Activated CD8-positive, alpha-beta T cell treated with anti-CD3 and anti-CD28 coated beads for 36 hours (primary cell): ENCODE measurements at places on chromosomes 7 and 10. TPM values are rescaled to one million over a fixed set of nuclear protein-coding genes. Genes with fewer than 3 reads are reported as not detected.

DNA sequence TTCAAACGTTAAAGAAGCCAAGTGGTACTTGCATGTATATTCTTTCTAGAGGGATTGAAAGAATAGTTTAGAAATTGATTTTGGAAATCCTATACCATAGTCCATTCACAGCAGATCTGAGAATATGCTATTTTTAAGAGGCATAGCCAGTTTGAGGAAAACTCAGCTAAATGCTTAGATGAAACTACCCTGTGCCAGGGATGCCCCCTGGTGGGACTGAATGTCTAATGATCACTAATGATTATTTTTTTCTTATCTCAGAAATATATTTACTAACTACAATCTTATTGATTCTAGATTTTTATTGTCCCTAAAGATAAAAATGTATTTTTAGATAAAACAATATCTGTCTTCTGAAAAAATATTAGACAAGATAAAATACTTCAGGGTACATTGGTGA, 844.9 kb upstream of the PHF14 start:
- no peaks in the 10 kb centered on the region for H3K36me3 ChIP-seq
- no peaks in the 10 kb centered on the region for H3K4me1 ChIP-seq
- H3K27me3 ChIP-seq = no peaks in the 10 kb centered on the region
- H3K4me3 ChIP-seq = no peak overlapping the region
- no peak for DNase-seq
- no peak overlapping the region for H3K27ac ChIP-seq

GRCh38 chr7:141558544-141559183, 7.5 kb downstream of the AGK start:
- no peaks in the 10 kb centered on the region for H3K27me3 ChIP-seq
- peak; percentile 32 for DNase-seq
- peak overlapping the region; percentile 84 for H3K27ac ChIP-seq
- H3K4me1 ChIP-seq = peaks cover 78% of the 10 kb centered on the region
- H3K36me3 ChIP-seq = peaks cover 90% of the 10 kb centered on the region
- H3K4me3 ChIP-seq = peak overlapping the region; percentile 28

DNA sequence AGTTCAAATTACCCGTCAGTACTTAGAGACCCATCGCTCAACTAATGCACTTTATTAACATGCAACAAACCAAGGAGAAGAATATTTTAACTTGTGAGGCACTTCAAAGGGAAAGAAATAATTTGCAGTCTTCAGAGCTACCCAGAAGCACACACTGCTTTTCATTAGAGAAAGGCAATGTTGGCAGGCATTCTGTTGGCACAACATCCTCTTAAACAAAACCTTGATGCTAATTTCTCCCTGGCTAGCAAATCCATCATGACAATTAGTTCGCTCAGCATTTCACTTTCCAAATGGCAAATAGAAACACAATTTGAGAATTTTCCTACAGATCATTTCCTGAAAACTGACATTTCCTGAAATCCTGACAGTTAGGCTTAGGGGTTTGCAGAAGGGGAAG, 155.6 kb upstream of the FAM13C start:
- no peak for DNase-seq
- no peak overlapping the region for H3K27ac ChIP-seq
- no peaks in the 10 kb centered on the region for H3K4me1 ChIP-seq
- no peaks in the 10 kb centered on the region for H3K36me3 ChIP-seq
- H3K4me3 ChIP-seq = no peak overlapping the region

GRCh38 chr7:50412973-50413372, 37.2 kb downstream of the FIGNL1 start:
- H3K4me1 ChIP-seq = peaks cover 65% of the 10 kb centered on the region
- peak overlapping the region; percentile 5 for H3K27ac ChIP-seq
- H3K4me3 ChIP-seq = no peak overlapping the region
- H3K36me3 ChIP-seq = no peaks in the 10 kb centered on the region
- no peaks in the 10 kb centered on the region for H3K27me3 ChIP-seq

DNA sequence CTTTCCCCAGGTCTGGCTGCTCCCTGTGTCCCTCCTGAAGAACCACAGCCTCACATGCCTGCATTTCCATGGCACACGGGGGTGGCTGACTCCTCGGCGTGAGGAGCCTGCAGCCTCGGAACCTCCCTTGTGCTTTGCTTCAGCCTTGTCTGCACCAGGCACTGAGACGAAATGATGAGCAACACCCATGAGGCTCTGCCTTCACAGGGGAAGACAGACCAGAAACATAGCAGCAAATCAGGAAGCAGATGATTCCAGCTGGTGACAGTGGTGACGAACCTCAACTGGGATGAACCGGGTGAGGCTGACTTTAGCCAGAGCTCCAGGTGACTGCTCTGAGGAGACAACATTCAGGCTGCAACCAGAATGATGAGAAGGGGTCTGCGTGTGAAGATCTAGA, 84.5 kb upstream of the SMNDC1 start:
- H3K36me3 ChIP-seq = no peaks in the 10 kb centered on the region
- peaks cover 3% of the 10 kb centered on the region for H3K27me3 ChIP-seq
- DNase-seq = no peak
- no peak overlapping the region for H3K27ac ChIP-seq
- H3K4me1 ChIP-seq = peaks cover 29% of the 10 kb centered on the region

DNA sequence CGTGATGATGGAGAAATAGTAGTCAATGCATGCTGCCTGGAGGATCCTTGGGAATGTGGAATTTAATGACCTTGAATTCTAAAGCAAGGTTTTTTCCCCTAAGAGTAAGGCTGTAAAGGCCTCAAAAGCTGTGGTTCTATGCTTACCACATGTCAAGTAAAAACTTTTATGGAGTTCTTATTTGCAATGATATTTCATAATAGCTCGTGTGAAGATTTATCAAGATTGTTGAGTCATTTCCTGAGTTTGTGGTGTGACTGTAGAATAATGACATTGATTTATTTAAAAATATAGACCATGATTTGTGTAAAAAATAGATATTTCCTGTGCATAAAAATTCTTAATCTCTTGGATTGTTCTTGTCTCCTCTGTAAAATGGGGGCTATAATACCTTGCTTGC, 67.5 kb upstream of the SORCS1 start:
- H3K4me1 ChIP-seq = no peaks in the 10 kb centered on the region
- no peak for DNase-seq
- H3K27ac ChIP-seq = no peak overlapping the region
- no peaks in the 10 kb centered on the region for H3K36me3 ChIP-seq

DNA sequence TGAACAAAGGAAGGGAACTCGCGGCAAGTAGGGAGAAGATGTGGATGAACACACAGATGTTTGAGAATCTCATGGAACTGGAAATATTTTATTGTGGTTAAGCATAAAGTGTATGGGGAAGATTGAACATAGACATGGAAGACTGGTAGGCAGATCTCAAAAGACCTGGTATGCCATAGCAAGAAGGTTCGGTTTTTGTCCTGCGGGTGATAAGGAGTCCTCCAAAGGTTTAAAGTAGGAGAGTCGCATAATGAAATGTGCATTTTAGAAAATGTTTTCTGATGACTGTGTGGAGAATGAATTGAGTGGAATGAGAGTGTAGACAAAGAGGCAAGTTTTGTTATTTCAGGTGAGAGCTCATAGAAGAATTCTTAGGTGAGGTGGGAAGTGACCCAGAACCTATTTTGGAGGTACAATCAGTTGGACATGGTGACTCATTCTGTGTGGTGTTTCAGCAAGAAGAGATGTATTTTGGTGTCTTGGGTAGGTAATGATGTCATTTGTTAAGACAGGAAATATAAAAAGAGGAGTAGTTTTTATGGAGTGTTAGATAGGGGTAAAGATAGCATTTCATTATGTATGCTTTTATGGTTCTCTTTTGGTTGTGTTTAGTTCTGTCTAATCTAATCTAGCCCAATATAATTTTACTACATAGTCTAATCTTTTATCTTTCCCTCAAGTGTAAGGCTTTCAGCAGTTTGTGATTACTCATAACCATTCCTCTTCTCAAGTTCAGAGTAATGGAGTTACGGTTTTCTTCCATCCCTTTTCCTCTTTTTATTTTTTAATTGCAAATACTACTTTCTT, 239.2 kb downstream of the EXOC4 start:
- peaks cover 14% of the 10 kb centered on the region for H3K4me1 ChIP-seq
- H3K27me3 ChIP-seq = no peaks in the 10 kb centered on the region
- H3K4me3 ChIP-seq = no peak overlapping the region
- peaks cover 18% of the 10 kb centered on the region for H3K36me3 ChIP-seq
- peak overlapping the region; percentile 1 for H3K27ac ChIP-seq

DNA sequence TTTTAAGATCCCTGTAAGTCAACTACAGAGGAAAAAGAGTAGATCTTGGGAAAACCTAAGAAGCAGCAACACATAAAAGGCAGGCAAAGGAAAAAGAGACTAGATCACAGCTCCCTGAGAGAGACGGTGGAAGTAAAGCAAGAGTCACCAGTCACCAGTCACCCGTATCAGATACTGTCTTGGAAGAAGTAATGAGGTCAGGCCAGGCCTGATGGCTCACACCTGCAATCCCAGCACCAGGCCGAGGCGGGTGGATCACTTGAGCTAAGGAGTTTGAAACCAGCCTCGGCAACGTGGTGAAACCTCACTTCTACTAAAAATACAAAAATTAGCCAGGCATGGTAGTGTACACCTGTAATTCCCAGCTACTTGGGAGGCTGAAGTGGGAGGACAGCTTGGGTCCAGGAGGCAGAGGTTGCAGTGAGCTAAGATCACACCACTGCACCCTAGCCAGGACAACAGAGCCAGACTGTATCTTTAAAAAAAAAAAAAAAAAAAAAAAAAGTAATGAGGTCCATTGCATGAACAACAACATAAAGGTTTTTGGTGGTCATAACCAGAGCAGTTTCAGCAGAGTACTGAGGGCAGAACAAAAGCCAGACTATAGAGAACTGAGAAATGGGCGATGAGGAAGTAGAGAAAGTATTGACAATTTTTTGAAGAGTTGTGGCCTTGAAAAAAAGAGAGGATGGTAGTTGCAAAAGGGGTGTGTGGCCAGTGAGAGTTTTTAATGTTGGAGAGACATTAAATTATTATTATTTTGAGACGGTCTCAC, 16.9 kb downstream of the ZNF713 start:
- no peak overlapping the region for H3K27ac ChIP-seq
- peaks cover 7% of the 10 kb centered on the region for H3K36me3 ChIP-seq
- no peak for DNase-seq
- no peak overlapping the region for H3K4me3 ChIP-seq
- H3K4me1 ChIP-seq = no peaks in the 10 kb centered on the region

GRCh38 chr7:14751461-14751860, 151.1 kb downstream of the DGKB start:
- no peak overlapping the region for H3K27ac ChIP-seq
- no peaks in the 10 kb centered on the region for H3K4me1 ChIP-seq

- H3K4me1 ChIP-seq = no peaks in the 10 kb centered on the region
- H3K27ac ChIP-seq = no peak overlapping the region
- no peak for DNase-seq
- peaks cover 5% of the 10 kb centered on the region for H3K27me3 ChIP-seq
- no peaks in the 10 kb centered on the region for H3K36me3 ChIP-seq
Measured at GRCh38 chr10:89556600-89556999, 21.2 kb upstream of the SLC16A12 start.

DNA sequence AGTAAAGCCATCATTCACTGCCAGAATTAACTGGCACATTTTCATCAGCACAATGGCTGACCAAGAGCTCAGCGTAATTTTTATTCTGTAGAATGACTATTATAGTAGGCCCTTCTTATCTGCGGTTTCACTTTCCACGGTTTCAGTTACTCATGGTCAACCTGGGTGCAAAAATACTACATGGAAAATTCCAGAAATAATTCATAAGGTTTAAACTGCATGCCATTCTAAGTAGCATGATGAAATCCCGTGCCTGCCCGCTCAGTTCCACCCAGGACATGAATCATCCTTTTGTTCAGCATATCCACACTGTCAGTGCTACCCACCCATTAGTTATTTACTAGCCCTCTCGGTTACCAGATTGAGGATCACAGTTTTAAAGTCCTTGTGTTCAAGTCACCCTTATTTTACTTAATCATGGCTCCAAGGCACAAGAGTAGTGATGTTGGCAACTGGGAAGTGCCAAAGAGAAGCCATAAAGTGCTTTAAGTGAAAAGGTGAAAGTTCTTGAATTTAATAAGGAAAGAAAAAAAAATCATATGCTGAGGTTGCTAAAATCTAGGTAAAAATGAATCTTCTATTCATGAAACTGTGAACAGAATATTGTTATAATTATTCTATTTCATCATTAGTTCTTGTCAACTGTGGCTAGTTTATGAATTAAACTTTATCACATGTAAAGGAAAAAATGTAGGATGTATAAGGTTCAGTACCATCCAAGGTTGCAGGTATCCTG, 204.9 kb downstream of the DOCK4 start:
- H3K4me3 ChIP-seq = no peak overlapping the region
- DNase-seq = no peak
- no peak overlapping the region for H3K27ac ChIP-seq
- H3K4me1 ChIP-seq = no peaks in the 10 kb centered on the region

DNA sequence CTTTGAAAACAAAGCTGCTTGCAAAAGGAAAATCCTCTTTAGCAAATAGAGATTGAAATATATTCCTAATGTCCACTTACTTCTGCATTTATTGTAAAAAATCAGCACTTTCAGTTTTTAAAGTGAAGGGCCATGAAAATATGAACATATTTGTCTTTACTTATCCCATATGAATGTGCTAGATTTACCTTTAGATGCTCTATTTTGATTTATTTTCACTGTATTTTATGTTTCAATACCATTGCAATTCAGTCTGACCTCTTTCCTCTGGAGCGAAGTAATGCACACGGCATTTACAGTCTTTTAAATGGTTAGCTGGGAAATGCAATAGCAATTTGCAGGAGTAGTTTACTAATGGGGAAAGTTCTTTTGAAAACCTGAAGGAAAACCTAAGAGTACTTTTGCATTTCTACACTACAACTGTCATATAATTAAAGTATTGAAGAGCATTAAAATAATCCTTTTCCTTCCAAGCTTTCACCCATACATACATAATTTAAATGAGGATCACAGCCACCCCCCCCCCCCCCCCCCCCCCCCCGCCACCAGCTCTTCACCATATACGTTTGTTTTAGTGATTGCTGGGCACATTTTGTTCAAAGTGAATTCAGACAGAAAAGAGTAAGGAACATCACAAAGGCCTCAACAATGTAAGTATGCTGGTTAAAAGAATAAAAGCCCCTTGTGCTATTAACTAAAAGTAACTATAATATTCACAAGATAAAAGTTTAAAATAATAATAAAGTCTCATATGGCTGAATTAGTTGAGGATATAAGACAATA, 3.5 kb downstream of the SKIDA1 start:
- no peak overlapping the region for H3K4me3 ChIP-seq
- no peaks in the 10 kb centered on the region for H3K36me3 ChIP-seq
- DNase-seq = no peak

DNA sequence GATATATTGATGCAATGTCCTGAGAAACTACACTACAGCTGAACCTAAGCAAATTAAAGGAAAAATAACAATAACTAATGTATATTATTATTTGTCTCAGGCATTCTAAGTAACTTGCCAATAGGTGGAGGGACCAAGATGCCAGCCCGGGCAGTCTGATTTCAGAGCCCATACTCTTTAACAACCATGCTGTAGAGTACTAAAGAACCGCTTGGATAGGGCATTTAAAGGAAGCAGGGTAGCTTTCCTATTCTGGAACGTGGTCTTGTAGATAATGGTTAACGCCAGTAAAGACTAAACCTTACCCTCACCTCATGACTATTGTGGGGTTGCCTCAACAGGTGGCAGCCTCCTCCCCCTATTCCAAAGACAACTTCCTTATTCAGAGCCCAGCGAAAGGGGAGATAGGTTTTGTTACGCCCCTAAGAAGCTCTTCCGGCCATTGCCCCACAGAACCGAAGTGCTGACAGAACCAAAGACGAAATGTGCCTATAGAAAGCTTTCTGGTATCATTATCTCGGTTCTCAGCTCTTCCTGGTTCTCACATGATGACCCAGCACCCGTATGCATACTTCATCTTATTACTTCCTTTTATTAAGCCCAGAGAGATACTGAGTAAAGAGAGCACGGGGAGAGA, 707 bp upstream of the C1GALT1 start:
- H3K4me3 ChIP-seq = peak overlapping the region; percentile 90
- peaks cover 8% of the 10 kb centered on the region for H3K36me3 ChIP-seq
- no peaks in the 10 kb centered on the region for H3K27me3 ChIP-seq

Gene PTN
- total RNA-seq = not detected

Gene MOGAT3
- not detected for total RNA-seq

Gene CYP26A1
- not detected for total RNA-seq

Gene CLIP2
- total RNA-seq = 1.4 TPM
